ENCODE measurements at places on chromosomes 3 and 15.

DNA sequence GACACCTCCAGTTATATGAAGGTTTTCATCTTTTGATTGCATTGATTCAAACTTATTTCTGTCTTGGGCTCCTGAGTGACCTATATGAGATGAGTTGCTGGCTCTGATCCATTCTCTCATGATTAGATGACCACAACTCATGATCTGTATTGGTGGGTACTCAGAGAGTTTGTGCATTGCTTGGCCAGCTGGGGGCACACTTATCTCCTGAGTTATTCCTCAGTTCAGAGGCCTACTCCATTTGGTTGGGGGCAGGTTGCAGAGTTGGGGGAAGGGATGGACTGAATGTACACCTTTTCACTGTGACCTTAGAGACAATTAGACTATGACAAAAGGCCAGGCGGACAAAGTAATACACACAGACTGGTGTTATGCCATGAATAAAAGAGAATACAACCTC lies 166.2 kb upstream of the SEMA6D start:
- no peak for DNase-seq

DNA sequence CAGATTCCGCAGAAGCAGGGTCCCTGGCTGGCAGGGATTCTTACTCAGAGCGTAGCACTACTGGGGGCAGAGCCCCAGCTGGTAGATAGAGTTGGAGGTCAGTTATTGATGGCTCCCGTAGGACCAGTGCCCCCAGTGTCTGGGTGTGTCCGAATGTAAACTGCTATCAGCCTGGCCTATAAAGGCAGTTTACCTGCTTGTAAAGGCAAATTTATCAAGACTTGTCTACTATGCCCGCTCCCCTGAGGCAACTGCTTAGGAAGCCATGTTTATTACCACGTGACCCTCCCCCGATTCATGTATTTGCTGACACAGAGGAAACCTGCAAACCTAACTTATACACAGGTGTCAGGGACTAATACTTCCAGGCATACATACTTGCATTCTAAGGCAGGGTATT lies 607 bp upstream of the PPP1R14D start:
- DNase-seq, result no peak

DNA sequence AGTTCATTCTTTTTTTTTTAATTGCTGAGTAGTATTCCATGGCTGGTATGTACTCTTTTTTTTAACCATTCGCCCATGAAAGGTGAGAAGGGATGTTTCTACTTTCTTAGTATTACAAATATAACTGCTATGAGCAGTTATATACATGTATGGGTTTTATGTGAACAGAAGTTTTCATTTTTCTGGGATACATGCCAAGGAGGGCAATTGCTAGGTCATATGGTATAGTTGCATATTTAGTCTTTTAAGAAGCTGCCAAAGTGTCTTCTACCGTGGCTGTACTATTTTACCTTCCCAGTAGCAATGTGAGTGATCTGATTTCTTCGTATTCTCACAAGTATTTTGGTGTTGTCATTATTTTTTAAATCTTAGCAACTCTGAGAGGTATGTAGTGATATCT lies 11.2 kb upstream of the KLHL40 start:
- no peak for DNase-seq

DNA sequence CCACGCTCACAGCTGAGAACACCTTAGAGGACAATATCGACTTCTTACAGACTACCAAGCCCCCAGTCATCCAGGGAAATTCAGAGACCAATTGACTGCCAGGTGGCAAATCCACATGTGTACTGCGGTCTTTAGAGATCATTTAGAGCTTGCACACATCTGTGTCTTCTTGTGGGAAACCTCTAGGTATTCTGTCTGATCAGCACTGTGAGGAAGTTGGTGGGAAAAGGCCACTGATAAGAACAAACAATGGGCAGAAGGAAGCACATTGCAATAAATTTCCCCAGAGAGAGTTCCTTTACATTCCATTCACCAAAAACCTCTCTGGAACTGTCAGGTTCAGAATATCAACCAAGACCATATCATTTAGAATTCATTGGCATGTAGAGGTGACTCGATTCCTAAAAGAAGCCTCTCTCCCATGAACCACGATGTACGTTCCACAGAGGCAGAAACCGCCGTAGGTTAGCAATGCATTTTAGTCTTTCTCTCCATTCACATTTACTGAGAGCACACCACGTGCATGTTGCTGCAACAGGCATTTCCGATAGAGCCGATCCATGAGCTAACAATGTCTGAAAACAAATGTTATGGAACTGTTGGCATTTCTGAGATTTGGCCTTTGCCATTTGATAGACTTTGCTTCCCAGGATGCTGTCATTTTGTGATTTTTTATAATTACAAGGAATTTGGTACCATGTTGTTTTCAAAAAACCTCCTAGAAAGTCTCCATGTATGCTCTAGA lies 287.3 kb upstream of the TPRG1 start:
- DNase-seq, result no peak

DNA sequence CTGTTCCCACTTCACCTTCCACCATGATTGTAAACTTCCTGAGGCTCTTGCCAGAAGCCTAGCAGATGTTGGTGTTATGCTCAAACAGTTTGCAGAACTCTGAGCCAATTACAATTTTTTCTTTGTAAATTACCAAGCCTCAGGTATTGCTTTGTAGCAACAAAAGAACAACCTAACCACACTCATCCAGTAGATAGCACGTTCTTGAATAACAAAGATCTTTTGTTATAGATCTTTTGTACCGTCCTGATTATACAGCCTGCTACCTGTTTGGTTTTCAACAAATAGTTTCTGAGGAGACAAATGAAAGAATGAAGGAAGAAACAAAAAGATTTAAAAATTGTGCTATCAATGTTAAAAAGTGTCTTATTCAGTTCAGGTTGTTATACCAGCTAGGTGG lies 474.7 kb upstream of the ALCAM start:
- no peak for DNase-seq

DNA sequence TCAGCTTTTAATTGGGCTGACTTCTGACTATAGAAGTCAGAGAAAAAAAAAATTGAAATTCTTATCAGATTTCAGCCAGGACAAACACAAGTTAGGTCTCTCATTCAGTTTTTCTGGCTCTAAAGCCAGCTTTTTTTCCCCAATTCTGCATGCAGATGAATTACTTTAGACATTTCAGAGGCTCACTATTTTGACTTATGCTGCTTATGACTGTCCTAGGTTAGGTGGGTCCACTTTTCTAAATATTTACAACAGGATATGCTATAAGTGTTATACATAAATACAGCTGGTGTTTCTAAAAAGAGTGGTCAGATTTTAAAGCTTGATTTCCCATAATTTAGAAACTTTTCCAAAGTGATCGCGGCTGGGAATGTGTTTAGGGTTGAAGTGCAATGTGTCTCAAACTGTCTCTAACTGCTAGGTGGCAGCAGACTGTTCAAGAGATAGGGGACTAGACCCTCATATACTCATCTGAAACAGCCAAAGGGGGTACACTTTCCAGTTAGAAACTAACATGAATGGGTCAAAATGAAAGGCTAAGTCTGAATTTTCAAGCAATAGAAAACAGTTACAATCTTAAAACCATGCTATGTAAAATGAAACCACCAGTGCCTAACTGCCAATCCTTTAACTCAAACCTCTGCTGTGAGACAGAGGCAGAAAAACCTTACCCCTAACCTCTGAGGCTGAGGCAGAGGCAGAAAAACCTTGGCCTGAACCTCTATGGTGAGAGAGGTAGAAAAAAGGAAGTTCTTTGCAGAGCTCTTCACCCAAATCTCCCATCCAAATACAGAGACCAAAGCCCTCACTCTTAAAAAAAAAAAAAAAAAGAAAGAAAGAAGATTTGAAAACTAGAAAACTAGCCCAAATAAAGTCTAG lies 596.0 kb downstream of the NTRK3 start:
- DNase-seq, result no peak

- DNase-seq, result no peak
Measured at GRCh38 chr15:37050345-37050744, 50.0 kb downstream of the MEIS2 start.

DNA sequence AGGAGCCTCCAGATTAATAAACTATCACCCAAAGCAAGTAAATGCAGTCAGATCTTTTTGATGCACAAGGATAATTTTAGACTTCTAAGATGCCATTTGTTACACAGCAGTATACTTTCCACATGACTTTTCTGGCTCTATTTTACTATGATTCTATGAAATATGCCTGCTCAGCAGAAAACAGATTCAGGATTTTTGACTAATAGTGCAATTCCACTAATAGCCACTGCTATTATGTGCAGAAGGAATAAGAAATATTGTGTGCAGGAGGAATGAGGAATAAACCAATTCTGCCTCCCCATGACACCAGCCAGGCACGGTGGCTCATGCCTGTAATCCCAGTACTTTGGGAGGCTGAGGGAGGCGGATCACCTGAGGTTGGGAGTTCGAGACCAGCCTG lies 11.5 kb upstream of the SPPL2A start:
- no peak for DNase-seq

DNA sequence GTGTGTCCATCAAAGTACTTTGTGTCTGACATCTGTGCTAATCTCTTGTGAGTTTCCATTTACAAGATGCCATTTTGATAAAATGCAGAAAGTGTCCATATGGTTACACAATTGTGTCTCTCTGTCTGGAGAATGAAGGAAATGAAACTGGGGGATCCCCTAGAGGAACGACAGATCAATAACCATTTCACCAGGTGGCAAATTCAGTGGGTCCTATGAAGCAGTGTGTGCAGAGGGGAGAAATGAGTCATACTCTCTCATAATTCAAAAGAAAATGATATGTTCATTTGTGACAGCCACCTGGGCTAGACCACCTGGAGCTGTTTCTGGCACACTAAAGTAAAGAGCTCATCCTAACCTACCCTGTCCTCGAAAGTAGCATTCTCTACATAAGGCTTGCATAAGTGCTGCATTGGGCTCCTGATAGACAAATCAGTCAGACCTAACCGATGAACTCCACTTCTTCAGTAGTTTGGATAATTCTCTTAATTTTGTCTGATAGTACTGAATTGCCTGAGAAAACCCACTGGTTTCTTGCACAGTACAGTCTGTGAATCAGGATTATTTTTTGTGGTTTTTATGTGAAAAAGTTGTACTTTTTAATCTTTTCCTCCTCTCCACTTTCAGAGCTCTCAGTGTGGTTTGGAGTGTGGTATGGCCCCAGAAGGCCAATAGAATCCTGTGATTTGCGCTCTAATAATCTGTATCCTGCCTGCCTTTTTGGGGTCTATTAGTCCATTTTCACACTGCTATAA lies 10.3 kb upstream of the CD47 start:
- peak; percentile 83 for DNase-seq

DNA sequence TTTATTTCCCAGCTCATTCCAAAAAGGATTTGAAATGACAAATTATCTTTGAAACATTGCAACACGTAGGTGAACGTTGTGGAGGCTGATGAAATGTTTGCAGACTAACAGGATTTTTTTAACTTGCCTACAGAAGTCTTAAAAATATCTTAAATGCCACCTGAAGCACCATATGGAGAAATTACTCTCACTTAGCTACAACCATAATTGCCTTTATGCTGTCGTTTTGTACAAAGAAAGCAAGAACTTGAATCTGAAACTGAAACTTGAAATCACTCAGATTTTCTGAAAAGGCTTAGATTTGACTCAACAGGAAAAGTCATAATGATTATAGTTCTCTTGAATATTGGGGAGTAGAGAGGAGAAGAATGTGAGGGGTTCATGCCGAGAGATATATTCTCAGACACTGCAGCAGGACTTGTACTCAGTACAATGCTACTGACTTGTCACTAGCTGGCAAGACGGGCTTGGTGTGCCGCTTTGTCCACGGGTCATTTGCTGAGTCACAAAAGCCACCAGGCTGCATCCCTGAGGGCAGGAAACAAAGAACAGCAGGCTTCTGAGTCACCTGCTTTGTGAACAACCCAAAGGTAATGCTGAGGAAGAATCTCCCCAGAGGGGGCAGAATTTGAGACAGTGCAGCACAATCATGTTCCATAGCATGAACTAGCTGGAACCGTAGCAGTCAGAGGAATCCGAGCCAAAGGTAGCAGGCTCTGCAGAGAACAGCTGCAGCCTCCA lies 7.1 kb upstream of the FMN1 start:
- peak; percentile 70 for DNase-seq

DNA sequence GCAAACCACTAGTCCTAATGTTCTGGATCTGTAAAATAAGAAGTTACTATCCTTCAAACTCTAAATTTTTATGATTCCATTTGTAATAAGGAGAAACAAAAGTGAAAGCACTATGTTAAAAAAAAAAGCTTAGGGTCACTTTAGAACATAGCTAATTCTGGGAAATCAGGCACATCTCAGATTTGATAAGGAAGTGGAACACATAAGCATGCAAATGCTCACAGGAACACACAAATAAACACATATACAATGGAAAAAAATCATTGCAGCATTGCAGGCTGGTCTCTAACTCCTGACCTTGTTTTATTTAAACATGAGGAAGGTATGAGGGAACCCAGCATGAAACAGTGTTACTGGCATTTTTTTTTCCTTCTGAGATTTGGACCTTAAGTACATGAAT lies 63.2 kb upstream of the TNFSF10 start:
- DNase-seq, result peak; percentile 57

DNA sequence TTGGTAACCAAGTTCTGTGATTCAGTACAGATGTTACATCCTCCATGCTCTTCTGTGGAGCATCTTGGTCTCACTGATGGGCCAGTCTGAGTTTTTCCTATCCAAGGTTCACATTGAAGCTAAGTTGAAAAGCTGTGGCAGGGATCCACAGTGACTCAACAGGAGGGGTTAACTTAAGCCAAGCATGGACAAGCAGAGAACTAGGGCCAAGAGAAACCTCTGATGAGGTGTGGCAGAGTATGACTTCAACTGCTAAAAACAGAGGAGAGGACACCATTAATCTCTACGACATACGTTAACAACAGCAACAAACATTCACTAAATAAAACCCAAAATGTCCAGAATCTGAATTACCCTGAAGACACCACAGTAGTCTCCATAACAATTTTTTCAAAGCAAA lies 268.1 kb upstream of the UBE2E2 start:
- no peak for DNase-seq

DNA sequence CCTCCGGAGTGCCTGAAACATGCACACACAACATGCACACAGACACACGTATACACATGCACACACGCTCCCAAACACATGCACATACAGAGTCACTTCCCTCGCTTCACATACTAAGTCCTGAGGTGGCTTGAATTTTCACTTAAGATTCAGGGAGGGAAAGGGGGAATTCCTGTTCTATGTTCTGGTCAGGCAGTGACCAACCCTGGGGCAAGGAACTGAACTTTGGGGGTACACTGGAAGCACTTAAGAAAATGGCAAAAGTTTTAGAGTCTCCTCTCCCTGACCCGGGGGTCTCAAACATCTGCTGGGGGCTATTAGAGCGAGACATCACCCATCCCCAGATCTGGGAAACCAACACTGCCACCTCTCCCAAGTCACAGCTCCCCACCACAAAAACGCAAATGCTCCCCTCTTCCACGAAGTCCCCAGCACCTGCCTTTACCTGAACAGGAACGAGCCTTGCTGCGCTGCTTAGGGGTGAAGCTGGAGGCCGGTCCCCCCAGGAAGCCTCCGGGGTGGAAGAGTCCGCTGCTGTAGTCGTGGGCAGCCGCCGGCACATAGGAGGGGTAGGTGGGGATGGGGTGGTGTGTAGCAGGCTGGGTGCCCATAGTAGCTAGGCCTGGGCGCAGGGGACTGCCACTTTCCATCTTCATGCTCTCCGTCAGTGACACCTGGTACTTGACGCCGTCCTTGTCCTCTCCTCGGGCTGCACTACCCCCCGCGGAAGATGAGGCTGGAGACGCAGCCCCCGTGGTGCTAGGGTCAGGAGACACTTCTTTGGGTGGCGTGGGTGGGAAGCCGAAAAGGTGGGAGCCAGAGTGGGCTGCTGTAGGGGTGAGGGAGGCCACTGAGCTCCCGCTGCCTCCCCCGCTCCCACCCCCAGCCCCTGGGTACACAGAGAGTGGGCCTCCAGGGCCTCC lies 7.5 kb downstream of the GATA2 start:
- DNase-seq, result peak; percentile 50

GRCh38 chr15:101052031-101052620 lies 133.0 kb downstream of the LRRK1 start:
- no peak for DNase-seq

Measured in hematopoietic multipotent progenitor cell treated with erythropoietin and hydrocortisone succinate and interleukin-3 and kit ligand, for 4 days (in vitro differentiated cells).